ENCODE measurements at places on chromosomes 7 and 10. TPM values are rescaled to one million over a fixed set of nuclear protein-coding genes. Genes with fewer than 3 reads are reported as not detected.

DNA sequence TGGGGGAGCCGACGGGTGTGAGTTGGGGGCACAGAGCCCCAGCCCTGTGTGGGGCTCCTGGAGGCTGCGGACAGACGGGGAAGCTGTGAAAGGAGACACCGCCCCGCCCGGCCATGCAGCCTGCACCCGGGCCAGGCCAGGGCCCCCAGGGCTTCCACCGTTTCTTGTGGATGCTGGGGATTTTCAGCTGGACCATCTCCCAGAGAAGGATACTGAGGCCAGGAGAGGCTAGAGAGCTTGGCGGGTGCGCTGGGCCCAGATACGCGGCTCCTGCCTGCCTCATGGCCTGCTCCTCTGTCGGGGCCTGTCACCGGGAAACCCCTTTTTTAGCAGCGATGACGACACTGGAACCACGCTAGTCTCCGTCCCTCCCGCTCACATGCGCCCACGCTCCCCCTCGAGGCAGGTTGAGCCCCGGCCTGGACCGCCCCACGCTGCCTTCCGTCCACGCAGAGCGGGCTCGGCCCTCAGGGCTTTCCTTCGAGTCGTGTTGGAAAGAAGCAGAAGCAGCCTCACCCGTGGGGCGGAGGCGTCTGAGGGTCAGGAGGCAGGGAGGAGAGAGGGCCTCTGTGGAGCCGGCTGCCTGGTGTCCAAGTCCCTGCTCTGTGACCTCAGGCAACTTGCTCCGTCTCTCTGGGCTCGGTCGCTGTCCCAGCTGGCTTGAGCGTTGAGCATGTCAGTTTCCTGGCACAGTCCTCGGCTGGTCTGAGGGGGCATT lies 11.7 kb downstream of the TMEM184A start:
- no peak for DNase-seq

DNA sequence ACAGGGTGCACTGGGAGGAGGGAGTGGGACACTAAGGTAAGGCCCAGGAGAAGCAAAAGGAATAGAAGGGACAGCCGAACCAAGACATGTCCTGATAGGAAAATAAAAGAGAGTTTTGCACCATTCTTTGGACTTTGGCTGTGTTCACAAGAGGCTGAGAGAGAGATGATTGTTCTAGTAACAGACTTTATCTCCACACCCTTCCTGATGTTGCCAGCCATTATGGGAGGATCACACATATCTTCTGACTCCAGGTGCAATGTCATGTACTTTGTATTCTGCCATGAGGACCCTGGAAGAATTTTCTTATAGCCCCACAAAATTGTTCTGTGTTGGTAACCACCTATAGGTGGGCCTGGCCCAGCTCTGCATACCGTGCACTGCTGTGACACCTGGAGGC lies 11.4 kb downstream of the LSMEM1 start:
- DNase-seq = no peak

DNA sequence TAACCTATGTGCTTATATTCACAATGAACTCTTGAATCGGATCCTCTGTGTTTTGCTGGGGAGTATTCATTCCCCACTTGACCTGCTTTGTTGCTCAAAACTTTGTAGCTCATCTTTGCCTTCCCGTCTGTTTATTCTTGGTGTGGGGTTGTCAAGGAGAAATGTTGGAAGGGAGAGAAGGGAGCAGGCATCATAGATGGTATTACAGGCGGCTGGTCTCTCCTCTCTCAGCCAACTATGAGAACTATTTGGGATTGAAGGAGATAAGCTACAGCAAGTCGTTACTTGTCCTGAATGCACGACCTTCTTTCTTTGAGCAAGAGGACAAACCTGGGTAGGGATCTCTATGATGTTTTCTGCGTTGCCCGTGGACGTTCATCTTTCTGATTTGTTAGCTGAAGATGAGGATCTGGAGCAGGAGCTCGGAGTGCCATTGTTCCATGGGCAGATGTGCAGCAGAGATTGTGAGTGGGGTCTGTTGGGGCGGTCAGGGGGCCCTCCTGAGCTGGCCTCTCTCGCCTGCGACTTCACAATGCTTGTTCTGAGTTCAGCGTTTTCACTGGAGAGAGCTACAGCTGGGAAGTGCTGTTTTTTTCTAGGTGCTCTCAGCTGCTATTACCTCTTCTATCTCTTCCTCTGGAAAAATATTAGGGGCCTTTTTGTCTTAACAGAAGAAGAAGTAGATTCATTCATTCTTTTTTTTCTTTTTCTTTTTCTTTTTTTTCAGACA lies 126.9 kb upstream of the KLF6 start:
- DNase-seq = no peak

DNA sequence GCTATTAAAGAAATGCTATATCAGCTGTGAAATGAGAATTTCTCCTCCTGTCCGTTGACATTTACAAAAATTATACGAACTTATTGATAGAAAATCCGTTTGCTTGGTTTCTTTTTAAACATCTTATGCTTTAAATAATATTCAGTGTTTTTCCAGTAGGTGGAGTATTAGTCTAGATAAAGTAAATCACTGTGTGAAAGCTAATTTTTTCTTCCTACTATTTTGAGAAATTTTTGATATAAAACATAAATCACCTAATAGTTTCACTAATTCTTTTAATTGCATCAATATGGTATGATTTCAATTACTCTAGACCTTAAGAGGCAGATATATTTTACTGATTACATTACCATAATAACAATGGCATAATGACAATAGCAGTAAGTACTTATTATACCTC lies 335.2 kb upstream of the C7orf33 start:
- peak; percentile 11 for DNase-seq

DNA sequence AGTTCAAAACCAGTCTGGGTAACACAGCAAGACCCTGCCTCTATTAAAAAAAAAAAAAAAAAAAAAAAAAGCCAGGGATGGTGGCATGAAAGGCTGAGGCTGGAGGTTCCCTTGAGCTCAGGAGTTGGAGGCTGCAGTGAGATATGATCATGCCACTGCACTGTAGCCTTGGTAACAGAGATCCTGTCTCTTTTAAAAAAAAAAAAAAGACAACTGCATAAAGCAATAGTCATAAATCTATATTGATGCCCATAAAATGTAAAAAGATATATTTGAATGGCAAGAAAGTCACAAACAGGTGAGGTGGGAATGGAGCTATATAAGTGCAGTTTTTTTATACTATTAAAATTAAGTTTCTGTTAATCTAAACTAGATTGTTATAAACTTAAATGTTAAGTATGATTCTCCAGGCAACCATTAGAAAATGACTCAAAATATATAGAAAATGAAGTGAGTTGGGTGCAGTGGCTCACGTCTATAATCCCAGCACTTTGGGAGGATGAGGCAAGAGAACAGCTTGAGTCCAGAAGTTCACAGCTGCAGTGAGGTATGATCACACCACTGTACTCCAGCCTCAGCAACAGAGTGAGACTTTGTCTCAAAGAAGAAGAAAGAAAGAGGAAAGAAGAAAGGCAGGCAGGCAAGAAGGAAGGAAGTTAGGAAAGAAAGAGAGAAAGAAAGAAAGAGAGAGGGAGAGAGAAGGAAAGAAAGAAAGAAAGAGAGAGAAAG lies 13.4 kb upstream of the HNRNPH3 start:
- no peak for DNase-seq

- peak; percentile 37 for DNase-seq
Measured at GRCh38 chr10:78664929-78665553, 403.7 kb upstream of the ZMIZ1 start.

GRCh38 chr7:22998519-22998896 lies 15.4 kb downstream of the HYCC1 start:
- DNase-seq = no peak

- DNase-seq = no peak
Measured at GRCh38 chr7:102463841-102464576, 654 bp downstream of the ALKBH4 start.

DNA sequence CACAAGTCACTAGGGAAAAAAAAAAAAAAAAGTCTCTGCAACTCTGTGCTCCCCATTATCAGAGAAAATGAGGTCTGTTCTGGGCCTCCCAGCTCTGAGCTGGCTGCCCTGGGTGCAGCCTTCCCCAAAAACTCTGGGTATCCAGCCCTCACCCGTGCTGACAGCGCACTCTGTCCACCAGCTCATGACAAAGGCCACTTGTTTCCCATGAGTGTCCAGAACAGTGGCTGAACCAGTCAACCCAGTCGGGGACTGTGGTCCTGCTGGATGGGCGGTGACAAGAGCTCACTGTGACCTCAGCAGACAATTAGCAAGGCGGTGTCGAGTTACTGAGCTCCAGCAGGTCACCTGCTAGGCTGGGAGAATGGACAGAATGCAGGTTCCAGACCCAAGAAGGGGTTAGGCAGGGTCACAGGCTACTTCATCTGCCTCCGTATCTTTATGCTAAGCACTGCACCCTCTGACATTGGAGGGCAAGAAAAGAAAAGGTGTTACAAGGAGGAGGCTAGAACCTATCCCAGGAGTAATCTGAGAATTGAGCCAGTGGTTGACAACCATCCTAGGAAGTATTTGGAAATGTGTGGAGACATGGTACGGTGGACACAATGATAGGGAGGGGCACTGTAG lies 37.2 kb downstream of the DLG5 start:
- no peak for DNase-seq

- no peak for DNase-seq
Measured at GRCh38 chr10:34438741-34439140, 376.4 kb downstream of the PARD3 start.

GRCh38 chr7:143042159-143042789 lies 9.9 kb upstream of the OR6V1 start:
- DNase-seq = no peak

GRCh38 chr10:43166880-43167497 lies 28.7 kb downstream of the CSGALNACT2 start:
- DNase-seq = peak; percentile 27

DNA sequence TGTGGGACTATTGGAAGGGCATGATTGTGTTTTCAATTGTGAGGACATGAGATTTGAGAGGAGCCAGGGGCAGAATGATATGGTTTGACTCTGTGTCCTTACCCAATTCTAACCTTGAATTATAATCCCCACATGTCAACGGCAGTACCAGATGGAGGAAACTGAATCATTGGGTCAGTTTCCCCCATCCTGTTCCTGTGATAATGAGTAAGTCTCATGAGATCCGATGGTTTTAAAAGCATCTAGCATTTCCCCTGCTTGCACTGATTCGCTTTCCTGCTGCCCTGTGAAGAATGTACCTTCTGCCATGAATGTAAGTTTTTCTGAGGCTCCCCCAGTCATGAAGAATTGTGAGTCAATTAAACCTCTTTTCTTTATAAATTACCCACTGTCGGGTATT lies 1367.1 kb downstream of the XPNPEP1 start:
- no peak for DNase-seq

DNA sequence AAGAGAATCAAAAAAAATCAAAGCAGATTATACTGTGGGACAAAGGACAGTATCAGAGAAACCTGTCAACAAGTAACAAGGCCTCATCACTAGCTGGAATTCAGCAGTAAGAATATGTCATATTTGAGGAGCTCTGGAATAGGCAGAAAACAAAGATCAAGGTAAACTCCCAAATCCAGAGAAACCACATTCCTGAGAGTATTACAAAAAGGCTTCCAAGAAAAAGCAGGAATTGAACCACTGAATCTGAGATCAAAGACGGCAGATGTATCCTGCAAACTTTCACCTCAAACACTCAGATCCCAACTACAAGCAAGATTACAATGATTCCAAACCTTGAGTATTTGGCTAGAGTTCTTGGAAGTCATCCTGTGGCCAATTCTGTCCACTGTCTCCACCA lies 16.3 kb downstream of the TPK1 start:
- DNase-seq = no peak

GRCh38 chr7:91927912-91928311 lies 12.8 kb upstream of the AKAP9 start:
- no peak for DNase-seq

GRCh38 chr7:131045526-131045925 lies 282.1 kb upstream of the MKLN1 start:
- no peak for DNase-seq

DNA sequence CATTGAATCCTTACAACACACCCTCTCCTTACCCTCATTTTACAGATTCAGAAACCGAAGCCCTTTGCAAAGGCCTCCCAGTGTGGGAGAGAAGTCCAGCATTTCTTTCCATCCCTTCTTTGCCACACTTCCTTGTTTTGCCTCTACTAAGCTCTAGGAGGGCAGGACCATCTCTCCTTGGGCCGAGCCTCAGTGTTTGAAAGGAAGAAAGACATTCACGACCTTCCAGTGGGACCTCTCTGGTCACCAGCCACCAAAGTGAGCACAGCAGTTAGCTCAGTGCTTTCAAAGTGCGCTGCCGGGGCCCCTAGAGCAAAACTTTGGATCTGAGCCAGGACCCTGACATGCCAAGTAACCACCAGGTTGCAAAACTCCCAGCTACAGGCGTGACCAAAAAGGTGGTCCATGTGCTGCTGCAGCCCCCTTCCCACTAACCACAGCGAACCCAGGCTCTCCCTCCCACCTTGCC lies 12.4 kb downstream of the CTBP2 start:
- DNase-seq = no peak

DNA sequence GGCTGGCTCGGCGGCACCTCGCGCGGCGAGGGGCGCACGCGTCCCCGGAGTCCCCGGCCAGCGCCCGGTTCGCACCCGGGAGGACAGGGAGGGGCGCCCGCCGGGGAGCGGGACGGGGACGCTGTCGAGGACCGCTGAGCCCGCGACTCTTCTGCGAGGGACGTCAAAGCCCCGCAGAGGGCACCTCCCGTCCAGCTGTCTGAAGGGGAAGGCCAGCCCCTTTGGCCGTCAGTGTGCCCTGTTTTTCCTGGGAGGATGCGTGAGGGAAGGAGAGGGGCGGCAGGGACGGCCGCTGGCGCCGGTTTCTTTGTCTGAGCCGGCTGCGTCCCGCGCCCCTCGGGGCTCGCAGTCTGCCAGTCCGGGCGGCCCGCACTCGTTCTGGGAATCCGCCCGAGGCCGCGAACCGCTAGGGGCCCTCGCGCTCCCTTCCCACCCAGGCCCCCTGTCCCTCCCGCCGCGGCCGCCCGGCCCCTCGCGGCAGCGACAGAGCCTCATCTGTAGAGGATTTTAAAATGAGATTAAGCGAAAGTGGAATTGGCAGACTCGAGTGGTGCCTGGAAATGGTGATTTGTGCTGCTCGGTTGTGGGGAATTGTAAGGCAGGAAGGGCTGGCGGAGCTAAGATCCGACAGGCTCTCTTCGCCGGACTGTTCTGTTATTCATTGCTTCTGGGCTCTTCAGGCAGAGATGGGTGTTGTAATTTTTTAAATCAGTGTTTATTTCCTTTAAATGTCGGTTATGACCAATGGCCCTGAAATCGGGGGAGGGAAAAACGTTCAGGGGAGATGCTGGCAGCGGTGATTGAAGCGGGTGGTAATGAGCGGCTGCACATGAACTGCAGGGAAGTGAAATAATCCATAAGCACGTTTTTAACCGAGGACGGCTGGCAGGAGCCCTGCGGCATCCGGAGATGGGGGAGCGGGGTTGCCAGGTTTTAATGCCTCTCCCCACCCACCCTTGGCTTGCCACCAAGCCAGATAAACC lies 618 bp upstream of the RELN start:
- DNase-seq = no peak

- no peak for DNase-seq
Measured at GRCh38 chr7:3192669-3193068, 108.4 kb upstream of the SDK1 start.

GRCh38 chr10:99524050-99524666 lies 8.6 kb upstream of the NKX2-3 start:
- no peak for DNase-seq

- no peak for DNase-seq
Measured at GRCh38 chr10:56139405-56139804, 221.7 kb downstream of the ZWINT start.

Gene ADRB1
- total RNA-seq = 1.3 TPM

Gene LBX1
- total RNA-seq = not detected

Gene NEUROD6
- total RNA-seq = not detected

Gene NANOS1
- total RNA-seq = 7.5 TPM

Gene FBXL13
- total RNA-seq = 1.6 TPM

Gene OPN1SW
- not detected for total RNA-seq

Gene SPAM1
- total RNA-seq = not detected

Gene RET
- 0.06 TPM for total RNA-seq

Gene NUTM2B
- 0.91 TPM for total RNA-seq

Gene GPR146
- 0.77 TPM for total RNA-seq

Gene CPA1
- not detected for total RNA-seq
